CD4-positive, CD25-positive, alpha-beta regulatory T cell (primary cell): ENCODE measurements at places on chromosomes 4 and X. TPM values are rescaled to one million over a fixed set of nuclear protein-coding genes. Genes with fewer than 3 reads are reported as not detected.
A peak's percentile ranks its signal among the peaks of the same experiment; 100 is the strongest.

GCNA gene
- total RNA-seq: 3.7 TPM

JCHAIN gene
- total RNA-seq: 0.84 TPM

TMEM150C gene
- not detected for total RNA-seq

GRCh38 chr4:109879636-109880314 lies 31.9 kb downstream of the LRIT3 start:
- DNase-seq: no peak

SPANXC gene
- total RNA-seq: not detected

- no peak for DNase-seq
Observed at GRCh38 chr4:8532245-8532781, 47.9 kb upstream of the GPR78 start.

GRCh38 chrX:152904151-152905080 lies 6.5 kb downstream of the ZNF185 start:
- no peak for DNase-seq

GRCh38 chrX:1876041-1876440 lies 261.2 kb downstream of the ASMT start:
- no peak for DNase-seq

- no peak for DNase-seq
Observed at GRCh38 chr4:150065740-150066139, 12.5 kb upstream of the DCLK2 start.

GRCh38 chrX:29659911-29660310 lies 555.5 kb upstream of the MAGEB2 start:
- no peak for DNase-seq

TLR2 gene
- 1.4 TPM for total RNA-seq

DNA sequence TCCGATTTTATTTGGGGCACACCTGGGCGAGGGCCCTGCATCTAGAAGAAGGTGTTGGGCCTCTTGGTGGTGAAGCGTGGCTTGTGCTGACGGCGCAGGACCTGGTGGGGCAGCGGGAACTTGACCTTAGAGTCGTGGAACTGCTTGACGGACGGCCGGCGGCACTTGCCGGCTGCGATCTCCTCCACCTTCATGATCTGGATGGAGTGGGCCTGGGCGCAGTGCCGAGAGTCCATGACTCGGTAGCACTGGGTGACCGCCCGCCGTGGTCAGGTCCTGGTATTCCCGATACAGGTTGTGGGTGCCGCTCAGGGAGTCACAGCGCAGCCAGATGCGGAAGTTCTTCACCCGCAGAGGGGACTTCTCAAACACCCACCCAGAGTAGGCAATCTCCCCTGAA lies 56.8 kb upstream of the ALG13 start:
- DNase-seq: no peak

DNA sequence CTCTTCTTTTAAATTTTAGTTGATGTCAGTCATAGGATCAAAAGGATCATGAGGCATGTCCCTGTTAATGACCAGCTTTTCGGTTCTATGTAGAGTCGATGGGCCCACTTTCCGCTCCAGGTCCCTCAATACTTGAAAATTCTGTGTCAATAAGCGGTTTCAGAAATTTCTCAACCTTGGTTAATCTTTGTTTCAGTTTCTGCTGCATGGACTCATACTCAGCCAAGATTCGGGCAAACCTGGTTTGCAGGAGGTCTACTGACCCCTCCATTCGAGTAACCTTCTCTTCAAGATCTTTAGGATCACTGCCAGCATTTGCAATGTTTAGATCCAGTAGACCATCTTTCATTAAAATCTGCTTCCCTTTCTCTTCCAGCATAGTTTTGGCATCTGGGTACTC lies 22.0 kb upstream of the NFXL1 start:
- no peak for DNase-seq

GRCh38 chrX:46306103-46306502 lies 239.1 kb downstream of the ZNF674 start:
- no peak for DNase-seq

DNA sequence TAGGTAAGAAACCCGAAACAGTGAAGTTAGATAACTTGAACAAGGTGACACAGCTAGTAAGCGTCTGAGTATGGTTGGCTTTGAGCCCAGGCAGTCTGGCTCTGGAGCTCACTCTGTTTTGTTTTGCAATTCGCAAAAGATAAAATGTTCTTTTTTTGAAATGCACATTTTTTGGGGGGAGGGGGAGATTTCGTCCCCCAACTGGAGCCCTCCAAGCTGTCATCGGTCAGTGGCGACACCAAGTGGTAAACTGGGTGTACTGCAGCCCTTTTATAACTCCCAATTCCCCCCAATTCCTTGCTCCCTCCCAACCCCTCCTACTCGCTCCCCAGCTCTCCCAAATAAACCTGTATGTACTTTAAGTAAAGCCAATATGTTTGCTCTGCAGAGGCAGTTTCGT lies 2.8 kb upstream of the CLCN5 start:
- DNase-seq: peak; percentile 19

IL13RA2 gene
- total RNA-seq: not detected

GRCh38 chr4:150248181-150248580 lies 169.9 kb downstream of the DCLK2 start:
- no peak for DNase-seq

DNA sequence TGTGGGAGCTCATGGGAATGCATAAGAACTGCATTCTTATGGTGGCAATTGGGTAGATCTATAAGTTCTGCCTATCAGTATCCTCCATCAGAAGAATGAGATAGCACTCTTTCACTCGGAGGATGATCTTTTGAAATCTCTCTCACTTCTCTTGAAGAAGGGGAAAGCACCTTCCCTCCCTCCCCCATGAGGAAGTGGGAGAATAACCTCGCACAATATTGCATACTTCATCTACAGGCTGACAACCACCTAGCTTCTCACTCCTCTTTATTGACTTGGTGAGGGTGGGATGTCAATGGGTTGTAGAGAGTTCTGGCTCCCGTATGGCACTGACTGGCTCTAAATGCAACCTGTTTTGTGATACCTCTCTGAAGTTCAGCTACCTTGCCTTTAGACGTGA lies 146.7 kb upstream of the SPOCK3 start:
- DNase-seq: no peak

- no peak for DNase-seq
Observed at GRCh38 chr4:41176340-41176739, 38.0 kb downstream of the APBB2 start.

- no peak for DNase-seq
Observed at GRCh38 chrX:150482537-150483206, 85.7 kb upstream of the MTM1 start.

DNA sequence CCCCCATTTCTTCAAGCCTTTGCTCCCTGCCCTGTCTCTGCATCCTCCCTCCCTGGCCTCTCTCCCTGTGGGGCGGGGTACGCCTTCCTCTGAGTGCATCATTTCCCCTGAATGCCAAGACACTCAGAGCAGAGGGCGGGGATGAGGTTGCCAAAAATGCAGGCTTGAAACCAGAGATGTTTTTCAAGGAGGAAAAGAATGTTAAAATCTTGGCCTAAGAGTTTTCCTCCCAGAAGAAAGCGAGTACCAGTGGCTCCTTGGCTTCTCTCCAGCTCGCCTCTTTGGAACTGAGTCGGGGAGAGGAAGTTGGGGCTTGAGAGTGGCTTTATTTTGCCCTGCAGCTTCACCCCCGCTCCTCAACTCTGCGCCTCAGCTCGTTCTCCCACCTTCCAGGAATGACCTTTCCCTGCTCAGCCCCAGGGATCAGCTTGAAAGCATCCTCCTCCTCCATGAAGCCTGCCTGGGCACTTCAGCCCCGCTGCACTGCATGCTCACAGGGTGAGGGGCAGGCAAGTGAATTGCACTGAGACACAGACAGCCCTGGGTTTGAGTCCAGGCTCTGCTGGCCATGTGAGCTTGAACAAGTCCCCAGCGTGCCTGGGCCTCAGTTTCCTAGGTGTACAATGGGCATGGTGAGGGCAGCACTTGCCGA lies 57.5 kb upstream of the SORCS2 start:
- DNase-seq: no peak

GRCh38 chr4:73603271-73603710 lies 16.9 kb downstream of the RASSF6 start:
- DNase-seq: no peak

DNA sequence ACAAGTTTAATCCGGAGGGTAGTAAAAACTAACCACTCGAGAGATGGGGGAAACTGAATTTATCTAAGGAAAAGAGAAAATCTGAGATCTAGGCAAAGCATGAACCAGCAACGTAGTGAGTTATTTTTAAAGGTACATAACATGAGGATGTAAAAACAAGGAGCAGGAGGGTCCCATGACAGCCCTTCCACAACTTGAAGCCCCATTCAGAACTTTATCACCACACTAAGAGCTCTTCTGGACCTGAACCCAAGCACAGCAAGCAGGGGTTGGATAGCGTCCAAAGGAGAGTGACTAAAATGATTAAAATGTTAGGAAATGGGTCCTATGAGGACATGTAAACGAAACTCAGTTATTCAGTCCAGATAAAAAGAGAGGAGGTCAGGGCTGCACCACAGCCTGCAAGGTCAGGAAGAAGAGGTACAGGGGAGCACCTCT lies 16.2 kb downstream of the SH3RF1 start:
- no peak for DNase-seq

DNA sequence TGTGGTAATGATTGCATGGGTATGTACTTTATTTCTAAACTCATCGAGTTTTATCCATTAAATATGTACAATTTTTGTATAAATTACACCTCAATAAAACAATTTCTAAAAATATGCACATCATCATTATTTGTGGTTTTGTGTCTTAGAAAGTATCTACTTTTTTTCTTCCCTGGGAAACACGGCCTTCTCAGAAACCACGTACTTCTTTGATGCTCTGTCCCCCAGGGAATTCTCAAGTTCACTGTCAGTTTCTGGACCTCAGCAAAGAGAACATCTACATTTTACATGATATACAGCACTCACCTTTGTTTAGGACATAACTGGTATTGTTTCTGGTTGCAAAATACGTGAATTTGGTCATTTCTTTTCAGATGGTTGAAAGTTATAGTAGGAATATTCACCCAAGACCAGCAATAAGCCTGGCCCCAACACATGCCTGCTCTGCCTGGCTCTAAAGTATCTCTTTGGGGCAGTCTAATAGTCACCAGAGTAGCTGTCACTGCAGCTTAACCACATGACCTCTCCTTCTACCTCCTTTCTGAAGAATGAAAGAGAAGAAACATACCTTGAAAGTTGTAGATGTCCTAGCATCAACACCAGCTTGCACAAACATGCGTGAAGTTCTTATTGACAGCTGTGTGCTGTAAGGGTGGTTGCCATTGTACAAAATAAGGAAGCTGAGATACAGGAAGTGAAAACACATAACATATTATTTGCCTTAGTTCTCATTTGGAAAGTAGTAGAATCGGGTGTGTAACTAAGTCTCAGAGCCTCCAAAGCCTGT lies 48.4 kb upstream of the SPANXN4 start:
- no peak for DNase-seq

DNA sequence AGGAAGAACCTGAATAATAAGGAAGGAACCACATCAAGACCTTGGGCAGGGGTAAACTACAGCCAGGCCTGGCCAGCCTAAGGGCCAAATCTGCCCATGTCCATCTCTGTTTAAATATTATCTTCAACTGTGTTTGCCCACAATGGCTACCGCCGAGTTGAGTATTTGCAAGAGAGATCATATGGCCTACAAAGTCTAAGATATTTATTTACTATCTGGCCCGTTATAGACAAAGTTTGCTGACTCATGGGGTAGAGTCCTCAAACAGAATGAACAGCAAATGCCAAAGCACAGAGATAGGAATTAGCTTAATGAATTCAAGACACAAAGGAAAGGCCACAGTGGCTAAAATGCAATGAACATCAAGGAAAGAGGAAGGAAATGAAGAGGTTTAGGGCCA lies 44.8 kb downstream of the RPS6KA3 start:
- DNase-seq: no peak

DNA sequence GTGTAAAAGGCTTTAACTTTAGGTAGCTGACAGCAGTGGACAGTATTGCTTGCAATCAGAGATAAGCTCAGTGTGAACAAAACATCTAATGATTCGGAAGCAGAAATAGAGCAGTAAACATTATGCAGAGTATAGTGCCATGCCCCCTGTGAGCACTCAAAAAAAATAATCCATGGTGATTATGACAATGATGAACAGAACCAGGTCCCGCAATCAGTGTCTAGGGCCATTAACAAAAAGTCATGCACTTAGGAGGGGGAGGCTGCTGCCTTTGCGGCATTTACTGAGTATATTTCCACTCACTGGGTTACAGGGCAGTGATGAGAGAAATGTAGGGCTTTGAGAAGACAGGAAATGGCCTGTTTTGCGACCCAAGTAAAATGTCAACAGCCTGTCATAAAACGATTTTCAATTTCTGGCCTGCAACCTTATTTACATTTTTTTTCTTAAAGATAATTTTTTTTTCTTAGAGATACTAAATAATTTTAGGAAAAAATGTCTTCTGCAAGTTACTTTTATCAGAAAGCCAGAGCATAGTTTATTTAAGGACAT lies 27.3 kb upstream of the NEIL3 start:
- peak; percentile 44 for DNase-seq

GRCh38 chrX:599837-600715 lies 30.5 kb upstream of the SHOX start:
- DNase-seq: no peak

DNAAF6 gene
- total RNA-seq: not detected

CFI gene
- not detected for total RNA-seq

RNF128 gene
- total RNA-seq: not detected

- no peak for DNase-seq
Observed at GRCh38 chr4:34636623-34637022, 1607.7 kb downstream of the ARAP2 start.

TBC1D8B gene
- 0.17 TPM for total RNA-seq

CXorf38 gene
- total RNA-seq: 26.0 TPM
